ENCODE measurements at places on chromosomes 11 and 22.

GRCh38 chr22:20881231-20881630 lies 22.4 kb downstream of the SNAP29 start:
- DNase-seq, result no peak

DNA sequence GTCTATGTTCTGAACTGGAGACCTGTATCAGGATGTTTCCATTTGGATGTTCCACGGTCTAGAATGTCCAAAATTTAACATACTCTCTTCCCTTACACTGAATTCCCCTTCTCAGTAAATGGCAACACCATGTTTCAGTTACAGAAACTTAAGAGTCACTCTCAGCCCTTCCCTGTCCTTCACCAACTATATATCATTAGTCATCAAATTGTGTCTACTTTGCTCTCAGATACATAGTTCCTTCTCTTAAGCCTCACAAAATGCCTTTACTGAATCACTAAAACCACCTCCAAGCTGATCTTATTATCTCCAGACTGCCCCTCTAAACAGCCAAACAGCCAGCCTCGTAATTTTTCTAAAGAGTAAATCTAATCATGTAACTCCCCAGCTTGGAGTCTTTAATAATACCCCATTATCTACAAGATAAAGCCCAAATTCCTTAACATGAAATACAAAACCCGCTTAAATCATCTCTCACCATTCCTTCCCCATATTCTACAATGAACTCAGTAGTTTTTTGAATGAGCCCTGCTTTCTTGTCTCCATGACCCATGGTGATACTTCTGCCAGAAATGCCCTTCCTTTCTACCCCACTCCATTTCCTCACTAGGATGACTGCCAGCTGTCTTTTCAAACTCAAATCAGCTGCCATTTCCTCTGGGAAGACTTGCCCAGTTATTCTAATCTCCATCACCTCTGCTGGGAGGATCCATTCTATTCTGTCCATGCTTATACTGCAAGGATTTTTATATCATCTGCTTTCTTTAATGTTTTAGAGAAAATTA lies 102.7 kb upstream of the ARHGAP42 start:
- no peak for DNase-seq

DNA sequence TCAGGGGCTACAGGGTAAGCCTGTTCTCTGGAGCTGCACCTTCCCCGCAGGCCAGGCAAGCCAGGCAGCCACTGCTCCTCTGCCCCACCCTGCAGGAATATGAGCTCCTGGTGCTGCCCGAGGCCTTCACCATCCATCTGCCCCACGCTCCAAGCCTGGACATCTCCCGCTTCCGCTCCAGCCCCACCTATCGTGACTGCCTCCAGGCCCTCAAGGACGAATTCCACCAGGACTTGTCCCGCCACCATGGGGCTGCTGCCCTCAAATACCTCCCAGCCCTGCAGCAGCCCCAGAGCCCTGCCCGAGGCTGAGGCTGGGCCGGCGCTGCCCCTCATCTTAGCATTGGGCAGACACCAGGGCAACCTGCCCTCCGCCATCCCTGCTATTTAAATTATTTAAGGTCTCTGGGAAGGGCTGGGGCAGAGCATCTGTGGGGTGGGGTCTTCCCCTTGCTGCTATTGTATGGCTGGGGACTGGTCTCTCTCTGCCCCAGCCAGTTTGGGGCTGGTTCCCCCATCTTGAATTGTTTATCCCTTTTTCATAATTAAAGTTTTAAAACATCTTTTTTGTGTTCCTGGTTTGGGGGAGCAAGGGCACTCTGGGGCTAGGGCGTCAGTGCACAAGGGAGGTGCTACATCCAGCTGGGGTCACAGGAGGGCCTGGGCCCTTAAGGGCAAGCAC lies 6.2 kb downstream of the LARGE2 start:
- no peak for DNase-seq

GRCh38 chr11:44964526-44965209 lies 14.0 kb upstream of the TP53I11 start:
- DNase-seq, result peak; percentile 26

DNA sequence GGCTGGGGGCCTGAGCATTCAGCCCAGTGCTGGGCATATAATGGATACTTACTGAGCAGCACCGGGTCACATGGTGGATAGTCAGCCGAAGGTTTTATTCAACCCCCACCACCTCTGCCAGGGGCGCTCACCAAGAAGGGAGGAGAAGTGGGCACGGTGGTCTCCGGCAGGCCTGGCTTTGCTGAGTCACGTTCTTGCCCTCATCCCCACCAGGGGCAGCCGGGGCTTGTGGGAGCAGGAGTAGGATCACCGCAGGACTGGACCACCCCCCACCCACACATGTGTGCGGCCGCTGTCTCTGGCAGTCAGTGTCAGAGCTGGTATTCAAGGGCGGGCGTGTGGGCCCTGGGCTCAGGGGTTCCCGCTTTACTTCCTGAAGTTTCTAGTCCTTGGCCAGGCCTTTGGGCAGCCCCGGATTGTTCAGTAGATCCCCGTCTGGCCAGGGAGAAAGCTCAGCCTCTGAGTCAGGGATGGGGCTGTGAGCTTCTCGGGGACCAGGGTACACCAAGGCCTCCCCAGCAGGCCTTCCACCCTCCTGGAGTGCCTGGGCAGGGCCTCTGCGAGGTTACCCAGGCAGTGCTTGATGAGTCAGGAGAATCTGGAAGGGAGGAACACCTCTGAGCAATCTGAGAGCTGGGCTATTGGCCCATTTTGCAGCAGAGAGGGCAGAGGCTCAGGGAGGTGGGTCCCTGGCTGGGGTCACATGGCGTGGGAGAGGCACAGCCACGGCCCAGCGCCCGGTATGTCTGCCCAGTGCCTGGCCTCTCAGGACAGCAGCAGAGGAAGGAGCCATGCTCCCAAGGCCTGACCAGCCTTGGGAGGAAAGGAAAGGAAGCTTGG lies 60.6 kb downstream of the RTL6 start:
- no peak for DNase-seq

GRCh38 chr11:126154691-126155090 lies 56.8 kb downstream of the RPUSD4 start:
- no peak for DNase-seq

DNA sequence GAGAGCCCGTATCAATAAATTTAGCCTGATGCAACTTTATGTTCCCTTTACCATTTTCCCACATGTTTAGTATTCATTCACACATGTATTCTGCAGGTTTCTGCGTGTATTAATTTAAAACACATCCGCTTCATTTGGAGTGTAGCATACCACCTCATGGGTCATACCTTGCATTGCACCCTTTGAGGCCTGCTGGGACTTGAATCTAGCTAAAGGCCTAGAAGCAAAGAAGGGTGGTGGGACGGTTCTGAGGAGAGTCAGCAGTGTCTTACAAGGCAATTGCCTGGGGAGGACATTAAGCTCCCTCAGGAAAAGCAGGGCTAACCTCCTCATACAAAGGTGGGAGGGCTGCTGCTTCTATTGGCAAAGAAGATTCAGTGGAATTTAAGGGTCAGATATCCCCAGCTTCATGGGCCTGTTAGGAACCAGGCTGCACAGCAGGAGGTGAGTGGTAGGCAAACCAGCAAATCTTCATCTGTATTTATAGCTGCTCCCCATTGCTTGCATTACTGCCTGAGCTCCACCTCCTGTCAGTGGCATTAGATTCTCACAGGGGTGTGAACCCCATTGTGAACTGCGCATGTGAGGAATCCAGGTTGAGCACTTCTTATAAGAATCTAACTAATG lies 15.9 kb upstream of the SNX19 start:
- no peak for DNase-seq

DNA sequence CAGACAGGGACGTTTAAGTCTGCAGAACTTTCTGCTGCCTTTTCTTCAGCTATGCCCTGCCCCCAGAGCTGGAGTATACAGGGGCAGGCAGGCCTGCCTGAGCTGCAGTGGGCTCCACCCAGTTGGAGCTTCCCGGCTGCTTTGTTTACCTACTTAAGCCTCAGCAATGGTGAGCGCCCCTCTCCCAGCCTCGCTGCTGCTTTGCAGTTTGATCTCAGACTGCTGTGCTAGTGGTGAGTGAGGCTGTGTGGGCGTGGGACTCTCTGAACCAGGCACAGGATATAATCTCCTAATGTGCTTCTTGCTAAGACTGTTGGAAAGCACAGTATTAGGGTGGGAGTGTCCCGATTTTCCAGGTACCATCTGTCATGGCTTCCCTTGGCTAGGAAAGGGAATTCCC lies 38.5 kb downstream of the NELL1 start:
- no peak for DNase-seq

DNA sequence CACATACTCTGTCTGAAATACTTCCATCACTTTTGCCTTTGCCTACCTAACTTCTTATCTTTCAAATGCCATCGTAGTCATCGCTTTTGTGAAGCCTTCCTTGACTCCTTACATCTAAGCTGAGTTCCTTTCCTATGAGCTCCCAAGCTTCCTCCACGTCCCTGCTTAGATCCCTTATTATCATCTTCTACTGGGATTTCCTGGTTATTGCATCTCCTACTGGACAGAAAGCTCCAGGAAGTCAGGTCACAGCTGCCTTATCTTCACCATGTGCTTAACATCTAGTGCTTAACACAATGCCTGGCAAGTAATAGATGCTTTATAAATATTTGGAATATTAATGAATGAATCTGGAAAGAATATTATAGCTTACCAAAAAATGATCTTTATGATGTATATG lies 5.9 kb downstream of the YPEL4 start:
- no peak for DNase-seq

GRCh38 chr11:104352036-104352435 lies 188.1 kb upstream of the PDGFD start:
- DNase-seq, result no peak

DNA sequence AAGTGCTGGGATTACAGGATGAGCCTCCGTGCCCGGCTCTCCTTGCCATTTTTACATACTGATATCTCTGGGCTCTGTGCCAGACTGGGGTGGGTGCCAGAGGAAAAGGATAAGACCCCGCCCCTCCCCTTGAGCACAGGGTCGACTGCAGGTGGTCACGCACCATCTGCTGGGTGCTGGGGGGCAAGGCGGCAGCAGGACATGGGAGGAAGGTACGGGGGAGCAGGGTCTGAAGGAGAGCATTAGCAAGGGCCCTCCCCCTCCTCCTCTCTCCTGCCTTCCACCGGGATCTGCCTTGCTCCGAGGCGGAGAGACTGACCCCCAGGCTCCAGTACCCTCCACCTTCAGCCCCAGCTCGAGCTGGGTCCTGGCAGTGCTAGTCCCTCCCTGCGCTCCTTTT lies 9.7 kb upstream of the PGA3 start:
- peak; percentile 16 for DNase-seq

- no peak for DNase-seq
Measured at GRCh38 chr11:68643585-68643984, 40.8 kb upstream of the GAL start.

DNA sequence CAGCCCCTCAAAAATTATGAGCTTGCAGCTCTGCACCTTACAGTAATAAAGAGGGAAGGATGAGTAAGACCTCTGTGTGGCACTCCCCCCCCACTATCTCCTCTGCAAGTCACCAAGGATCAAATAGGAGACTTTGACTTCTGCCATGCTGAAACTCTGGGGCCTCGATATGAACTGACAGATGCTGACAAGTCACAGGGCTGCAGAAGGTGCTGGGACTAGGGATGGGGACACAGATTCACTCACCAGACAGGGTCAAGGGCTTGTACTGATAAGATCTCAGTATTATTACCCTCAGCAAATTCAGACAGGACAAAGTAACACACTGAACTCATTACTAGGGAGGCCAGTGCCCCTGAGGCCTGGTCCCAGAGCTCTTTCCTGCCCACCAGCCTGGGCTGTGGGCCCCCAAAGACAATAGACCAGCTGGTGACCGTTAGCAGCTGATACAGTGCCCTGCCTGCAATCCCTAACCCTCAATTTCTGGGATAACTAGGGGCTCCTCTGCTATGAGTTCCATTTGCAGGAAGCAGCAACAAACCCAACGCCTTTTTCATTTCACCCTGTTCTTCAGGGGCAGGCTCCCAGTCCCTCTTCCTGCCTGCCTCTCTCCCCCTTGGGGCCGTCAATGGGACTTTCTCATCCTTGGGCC lies 20.1 kb downstream of the TMPRSS13 start:
- DNase-seq, result no peak

- no peak for DNase-seq
Measured at GRCh38 chr11:92464822-92465221, 240.2 kb downstream of the FAT3 start.

GRCh38 chr11:126514061-126514693 lies 158.7 kb downstream of the ST3GAL4 start:
- DNase-seq, result no peak

DNA sequence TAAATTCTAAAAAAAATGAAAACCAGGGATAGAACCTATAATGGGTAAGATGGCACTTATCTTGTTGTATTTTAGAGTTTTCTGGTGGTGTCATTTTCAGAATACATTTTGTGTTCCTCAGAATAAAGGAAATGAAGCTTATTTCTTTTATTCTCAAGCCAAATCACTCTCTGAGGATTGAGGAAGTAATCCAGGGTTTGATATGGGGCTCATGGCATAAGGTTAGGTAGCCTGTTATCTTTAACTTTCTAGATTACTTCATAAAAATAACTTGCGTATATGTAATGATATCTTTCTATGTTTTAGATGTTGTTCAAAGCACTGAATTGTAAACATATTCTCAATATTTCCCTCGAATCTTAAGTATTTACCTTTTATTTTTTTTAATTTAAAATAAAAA lies 33.5 kb downstream of the PDE3B start:
- no peak for DNase-seq

GRCh38 chr11:105821781-105822180 lies 200.3 kb downstream of the MSANTD4 start:
- no peak for DNase-seq

- no peak for DNase-seq
Measured at GRCh38 chr11:23944923-23945322, 551.9 kb upstream of the LUZP2 start.

GRCh38 chr22:17888855-17889254 lies 114.6 kb upstream of the BID start:
- DNase-seq, result no peak

DNA sequence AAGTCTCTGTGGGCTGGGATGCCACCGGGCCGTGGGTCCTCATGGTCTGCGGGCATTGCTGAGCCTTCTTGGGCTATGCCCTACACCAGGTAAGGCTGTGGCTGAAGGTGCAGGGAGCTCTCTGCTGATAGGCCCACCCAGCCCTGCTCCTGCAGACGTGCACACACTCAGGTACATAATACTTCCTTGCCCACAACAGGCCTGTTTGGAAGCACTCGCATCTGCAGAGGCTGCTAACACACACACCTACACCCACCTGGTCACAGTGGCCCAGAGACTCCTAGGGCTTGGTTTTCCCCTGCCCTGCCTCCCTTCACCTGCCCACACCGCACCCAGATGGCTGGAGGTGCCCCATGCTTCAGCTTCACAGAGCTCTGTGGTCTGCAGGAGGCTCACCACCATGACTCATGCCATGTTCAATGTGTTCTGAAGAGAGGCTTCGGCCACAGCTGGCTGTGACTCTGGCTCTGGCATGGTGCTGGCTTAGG lies 72.8 kb upstream of the KCNQ1OT1 start:
- DNase-seq, result no peak

GRCh38 chr22:32684148-32684821 lies 117.2 kb upstream of the TIMP3 start:
- no peak for DNase-seq
